ENCODE measurements at places on chromosomes 1 and 21.

DNA sequence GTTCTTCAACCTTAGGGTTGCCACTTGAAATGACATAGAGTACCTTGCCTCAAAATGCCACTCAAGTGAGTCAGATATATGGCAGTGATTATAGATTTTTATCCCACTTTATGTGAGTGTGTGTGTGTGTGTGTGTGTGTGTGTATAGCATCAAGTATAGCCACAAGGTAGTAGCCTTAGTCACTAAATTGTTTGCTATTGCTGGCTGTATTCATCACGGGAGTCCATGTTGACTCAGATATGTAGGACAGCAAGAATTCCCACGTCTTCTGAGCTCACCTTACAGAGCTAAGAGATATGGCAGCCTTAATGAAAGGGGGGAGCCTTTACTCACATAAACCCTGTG lies 9.3 kb downstream of the ETS2 start:
- DNase-seq: no peak

GRCh38 chr1:58805716-58806571 lies 22.1 kb upstream of the JUN start:
- no peak for DNase-seq

- no peak for DNase-seq
Observed at GRCh38 chr21:39325458-39325857, 12.0 kb upstream of the BRWD1 start.

GRCh38 chr1:28156821-28157220 lies 19.7 kb downstream of the PTAFR start:
- no peak for DNase-seq

DNA sequence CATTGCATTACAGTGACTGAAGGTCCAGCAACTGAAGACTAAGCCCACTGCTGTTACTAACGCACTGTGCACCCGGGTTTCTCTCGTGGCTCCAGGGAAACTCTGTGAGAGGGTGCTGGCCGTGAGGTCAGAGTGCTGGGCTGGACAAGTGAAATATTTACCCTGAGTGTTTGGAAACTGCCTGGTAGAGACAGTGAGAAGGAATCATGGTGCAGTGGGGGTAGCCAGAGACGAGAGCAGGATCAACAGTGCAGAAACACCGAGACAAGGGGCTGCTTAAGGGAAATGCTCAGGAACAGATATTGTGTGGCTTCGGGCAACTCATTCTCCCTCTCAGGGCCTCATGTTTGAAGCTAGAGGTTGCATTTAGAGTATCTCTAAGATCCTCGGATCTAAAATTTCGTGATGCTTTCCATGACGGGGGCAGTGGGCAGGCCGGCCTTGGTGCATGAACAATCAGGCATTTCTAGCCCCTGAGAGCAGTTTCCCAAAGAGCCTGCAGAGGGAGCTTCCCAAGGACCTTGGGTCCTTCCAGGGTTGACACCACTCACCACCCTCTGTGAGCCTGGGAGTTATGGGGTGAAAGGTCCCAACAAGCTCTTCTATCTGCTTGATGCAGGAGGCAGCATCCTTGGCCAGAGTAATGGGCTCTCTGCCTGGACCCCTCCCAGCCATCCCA lies 9.7 kb downstream of the CD2 start:
- DNase-seq: no peak

GRCh38 chr1:7579831-7580804 lies 191.0 kb upstream of the VAMP3 start:
- no peak for DNase-seq

DNA sequence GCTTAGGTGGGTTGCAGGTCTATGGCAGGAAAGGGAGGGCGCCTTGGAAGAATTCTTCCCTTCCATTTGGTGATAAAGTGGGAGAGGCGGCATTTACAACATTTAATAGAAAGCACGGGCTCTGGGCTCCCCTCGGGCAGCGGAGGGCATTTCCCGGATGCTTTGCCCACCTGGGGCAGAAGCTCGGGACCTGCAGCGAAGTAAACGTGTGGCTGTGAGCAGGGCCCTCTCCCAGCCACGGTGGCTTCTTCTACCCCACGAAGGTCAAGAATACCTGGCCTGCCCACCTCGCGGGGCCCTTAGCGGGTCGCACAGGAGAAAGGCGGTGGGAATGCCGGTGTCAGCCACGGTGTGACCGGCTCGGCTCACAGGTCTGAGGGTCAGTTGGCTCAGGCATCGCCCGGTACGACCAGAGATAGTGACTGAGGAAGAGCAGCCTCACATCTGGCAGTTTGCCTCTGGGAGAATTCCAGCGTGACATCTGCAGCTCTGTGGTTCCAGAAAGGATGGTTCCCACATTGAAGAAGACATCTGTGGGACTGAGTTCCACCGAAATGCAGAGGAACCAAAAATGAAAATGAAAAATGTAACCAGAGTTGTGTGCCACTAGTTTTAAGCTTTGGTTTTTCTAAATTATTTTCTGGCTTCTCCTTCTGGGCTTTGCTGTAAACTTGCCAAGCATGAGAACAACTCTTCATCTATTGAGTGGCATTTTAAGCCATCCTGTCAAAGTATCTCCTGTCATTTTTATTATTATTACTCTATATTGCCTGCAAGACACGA lies 720 bp upstream of the F3 start:
- DNase-seq: no peak

GRCh38 chr1:60376196-60376595 lies 302.6 kb upstream of the C1orf87 start:
- DNase-seq: no peak

DNA sequence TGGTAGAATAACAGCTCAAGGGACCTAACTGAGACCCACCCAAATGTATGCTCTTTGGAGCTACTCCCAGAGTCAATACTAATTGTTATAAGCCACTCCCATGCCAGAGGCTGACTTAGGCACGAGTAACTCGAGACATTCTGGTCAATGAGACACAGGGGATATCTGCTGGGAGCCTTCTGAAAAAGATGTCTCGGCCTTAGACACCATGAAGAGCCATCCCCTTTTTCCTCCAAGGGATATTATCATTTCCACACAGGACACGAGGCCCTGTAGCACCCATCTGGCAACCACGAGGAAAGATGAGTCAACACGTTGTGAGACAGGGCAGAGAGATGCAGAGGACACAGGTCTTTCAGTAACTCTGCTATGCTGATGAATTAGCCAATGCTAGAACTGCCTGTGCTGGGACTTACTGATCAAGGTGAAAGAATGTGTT lies 30.7 kb downstream of the ITPKB start:
- no peak for DNase-seq

- no peak for DNase-seq
Observed at GRCh38 chr1:41812051-41812450, 106.7 kb downstream of the HIVEP3 start.

DNA sequence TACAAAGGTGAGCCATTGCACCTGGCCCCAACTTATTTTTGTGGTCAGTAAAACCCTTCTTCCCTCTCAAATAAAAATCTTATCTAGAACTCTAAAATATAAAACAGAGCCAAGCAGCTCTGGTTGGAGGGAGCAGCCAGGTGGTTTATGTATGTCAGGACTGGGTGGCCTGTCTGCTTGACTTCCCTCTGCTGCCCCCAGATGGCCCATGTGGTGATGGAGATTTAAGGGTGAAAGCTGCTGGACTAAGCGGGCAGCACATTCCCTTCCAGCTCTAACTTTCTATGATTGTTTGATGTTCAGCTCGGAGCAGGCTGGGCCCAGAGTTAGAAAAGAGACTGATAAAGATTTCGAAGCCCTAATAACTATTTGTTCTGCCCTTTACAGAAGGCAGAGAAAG lies 11.9 kb upstream of the PAQR6 start:
- no peak for DNase-seq

DNA sequence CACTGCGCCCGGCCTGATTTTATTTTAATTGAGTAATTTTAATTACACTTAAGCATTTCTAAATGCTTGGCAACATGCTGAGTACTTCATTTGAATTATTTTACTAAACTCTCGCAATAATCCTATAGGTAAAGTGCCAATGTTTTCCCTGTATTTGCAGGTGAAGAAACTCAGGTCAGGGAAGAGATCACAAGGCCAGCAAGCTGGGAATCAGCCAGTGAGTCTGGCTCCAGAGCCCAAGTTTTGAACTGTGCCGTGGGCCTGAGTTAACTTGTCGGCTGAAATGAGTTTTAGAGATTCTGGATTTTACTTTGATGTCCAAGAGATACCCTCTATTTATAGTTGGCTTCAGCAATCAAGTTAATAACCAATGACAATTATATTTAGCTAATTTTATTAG lies 141.4 kb downstream of the CNIH3 start:
- no peak for DNase-seq

DNA sequence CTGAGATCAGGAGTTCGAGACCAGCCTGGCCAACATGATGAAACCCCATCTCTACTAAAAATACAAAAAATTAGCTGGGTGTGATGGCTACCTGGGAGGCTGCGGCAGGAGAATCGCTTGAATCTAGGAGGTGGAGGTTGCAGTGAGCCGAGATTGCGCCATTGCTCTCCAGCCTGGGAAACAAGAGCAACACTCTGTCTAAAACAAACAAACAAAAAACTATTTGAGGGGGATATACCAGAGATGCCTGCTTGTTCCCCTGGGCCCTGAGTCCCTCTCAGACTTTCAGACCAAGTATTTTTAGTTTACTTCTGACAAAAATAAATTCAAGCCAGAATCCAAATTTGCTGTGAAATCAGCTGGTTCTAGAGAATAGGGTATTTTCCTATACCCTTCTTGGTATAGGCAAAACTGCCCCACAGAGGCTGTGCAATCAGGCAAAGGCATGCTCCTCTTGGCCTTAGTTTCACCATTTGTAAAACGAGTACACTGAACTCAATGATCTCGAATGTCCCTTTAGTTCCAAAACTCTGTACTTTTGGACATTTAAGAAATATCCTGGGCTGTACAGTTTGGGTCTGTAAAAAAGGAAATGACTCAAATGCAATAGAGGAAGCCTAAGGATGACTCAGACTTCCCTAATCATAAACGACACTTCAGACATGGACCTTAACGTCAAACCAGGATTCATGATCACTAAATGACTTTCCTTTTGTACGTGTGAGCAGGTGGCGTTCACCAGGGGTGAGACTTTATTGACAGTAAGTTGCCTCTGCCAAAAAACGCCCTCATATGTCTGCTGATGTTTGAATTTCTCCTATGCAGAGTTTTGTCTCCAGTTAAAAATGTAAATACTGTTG lies 16.1 kb downstream of the ENSA start:
- no peak for DNase-seq

DNA sequence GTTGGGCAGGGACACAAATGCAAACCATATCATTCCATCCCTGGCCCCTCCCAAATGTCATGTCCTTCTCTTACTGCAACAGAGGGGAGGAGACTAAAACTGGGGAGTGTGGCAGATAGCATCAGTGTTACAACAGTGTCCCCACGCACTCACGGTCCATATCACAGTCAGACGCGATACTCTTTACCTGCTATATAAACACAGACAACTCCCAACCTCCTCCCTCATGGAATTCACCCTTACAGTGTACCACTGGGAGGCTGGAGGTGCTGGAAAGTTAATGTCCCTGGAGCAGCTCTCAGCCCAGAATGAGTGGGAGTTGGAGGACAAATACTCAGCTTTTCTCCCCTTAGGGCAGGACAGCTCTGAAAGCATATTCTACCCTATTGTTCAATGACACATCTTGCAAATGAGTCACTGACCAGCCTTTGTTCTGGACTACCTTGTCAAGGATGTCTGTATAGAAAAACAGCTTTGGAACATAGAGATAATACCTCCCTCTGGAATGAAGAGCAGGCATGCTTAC lies 445.9 kb downstream of the SETD4 start:
- DNase-seq: no peak

GRCh38 chr1:31364561-31365250 lies 8.2 kb downstream of the FABP3 start:
- no peak for DNase-seq

DNA sequence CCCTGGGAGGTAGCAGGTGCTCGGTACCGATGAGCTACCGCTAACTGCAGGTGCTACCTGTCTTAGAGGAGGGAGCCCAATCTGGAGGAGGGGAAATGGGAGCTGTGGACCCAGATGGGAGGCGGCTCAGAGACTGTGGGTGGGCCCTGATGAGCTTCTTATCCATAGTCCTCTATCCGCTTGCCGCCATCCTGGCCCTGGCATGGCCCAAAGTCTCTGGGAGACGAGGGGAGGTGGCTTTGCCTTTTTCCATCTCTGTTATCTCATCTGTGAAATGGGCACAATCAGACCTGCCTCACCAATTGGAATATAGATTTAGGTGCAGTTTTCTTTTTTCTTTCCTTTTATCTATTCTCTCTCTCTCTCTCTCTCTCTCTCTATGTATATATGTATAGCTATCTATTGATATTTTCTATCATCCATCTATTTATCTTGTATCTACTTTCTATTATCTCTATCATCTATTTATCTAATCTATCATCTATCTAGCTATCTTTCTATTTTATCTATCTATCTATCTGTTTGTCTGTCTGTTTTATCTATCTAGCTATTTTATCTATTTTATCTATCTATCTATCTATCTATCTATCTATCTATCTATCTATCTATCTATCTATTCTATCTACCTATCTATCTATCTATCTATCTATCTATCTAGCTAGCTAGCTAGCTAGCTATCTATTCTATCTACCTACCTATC lies 16.5 kb downstream of the TNFRSF1B start:
- DNase-seq: no peak

DNA sequence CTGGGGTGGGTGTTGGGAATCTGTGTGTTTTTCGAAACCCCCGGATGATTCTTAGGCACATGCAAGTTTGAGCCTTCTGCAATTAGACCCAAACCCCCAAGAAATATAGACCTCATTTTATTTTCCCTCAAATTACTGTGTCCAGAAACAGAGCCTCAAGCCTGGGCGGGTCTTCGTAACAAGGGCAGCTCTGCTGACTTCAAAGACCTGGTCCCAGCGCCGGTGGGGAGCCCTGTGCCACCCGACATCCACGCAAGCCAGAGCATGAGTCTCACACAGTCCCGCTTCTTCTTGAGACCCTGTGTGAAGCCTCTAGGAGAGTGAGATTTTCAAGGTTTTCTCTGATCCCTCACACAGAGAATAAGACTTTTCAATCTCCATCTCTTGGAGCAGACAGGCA lies 397.3 kb downstream of the RPS6KC1 start:
- no peak for DNase-seq

- DNase-seq: no peak
Observed at GRCh38 chr1:150259758-150260669, 2.4 kb downstream of the CA14 start.

DNA sequence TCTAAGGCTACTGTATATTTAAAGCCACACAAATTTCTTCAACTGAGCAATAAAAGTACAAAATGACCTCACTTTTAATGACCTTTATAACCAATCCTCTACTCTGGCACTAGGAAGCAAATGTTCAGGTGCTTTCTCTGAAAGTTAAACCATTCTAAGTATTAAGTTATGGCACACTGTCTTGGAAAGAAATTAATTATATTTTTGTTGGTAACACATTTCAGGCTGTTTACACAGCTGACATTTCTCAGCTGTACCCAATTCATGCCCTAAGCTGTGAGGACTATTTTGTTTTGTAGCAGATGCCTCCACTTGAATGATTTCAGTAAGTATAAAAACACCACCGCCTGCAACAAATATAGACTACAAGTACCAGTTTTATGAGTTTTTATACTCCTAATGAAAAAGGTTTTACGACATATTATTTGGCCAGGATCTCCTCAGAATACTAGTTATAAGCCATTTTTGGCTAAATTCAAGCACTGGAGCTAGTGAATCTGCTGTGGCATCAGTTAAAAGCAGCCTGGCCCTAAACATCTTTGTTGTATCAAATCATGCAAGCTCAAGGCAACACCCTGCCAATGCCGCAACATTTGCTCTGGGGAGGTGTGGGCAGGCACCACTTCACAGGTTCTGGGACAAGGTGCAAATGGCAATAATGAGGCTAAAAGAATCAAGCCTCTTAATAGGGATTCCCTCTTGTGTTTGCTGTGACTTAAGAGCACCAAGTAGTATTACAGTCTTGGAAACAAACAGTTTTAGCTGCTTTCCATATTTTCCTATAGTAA lies 228.4 kb upstream of the DMRTA2 start:
- DNase-seq: no peak

- no peak for DNase-seq
Observed at GRCh38 chr1:190494451-190494850, 16.8 kb upstream of the BRINP3 start.
